ENCODE measurements at places on chromosomes 7 and 10. TPM values are rescaled to one million over a fixed set of nuclear protein-coding genes. Genes with fewer than 3 reads are reported as not detected.

Gene OIT3
- 0.15 TPM for total RNA-seq

Gene SLC26A5
- total RNA-seq: 3.6 TPM

Gene KLF14
- 0.80 TPM for total RNA-seq

Gene EIF3B
- 122 TPM for total RNA-seq

Gene CUX1
- total RNA-seq: 54.4 TPM

Data from breast epithelium (tissue), 4 donors.